ENCODE measurements at places on chromosomes 2 and 18.

GRCh38 chr18:23433360-23433759 is 19.7 kb upstream of the RIOK3 start:
- DNase-seq: no peak

GRCh38 chr2:183033951-183034350 is 4.3 kb downstream of the NCKAP1 start:
- no peak for DNase-seq

DNA sequence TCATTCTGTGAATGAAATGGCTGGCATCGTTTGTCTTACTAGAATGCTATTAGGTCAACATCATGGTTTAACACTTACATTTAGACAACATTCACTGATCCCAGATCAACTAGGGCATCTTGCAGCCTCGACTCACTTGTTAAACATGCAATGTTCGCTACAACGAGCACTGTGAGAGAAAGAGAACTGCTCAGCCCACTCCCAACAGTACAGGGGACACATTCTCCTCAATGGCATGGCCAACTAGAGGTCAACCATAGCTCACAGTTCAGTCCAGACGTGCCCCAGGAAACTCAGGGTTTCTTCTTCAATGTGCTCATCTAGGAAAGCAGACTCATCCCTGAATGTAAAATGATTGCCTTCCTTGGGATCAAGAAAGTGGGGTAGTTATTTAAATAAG is 5.9 kb downstream of the WIPF1 start:
- no peak for DNase-seq

DNA sequence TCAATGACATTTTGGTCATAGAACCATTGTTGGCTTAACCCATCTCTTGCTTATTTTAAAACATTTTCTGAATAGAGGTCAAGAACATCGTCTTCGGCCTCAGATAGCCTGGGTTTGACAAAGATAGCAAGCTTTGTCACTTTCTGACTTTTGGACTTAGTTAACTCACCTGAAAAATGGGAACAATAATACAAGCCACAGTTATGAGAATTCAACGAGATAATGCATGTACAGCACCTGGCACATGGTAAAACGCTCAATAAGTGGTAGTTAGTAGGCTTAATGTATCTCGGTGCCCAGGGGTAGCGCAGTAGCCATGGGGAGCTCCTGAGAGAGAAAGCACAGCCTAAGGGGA is 446 bp upstream of the COPS7B start:
- DNase-seq: no peak

- DNase-seq: no peak
These were observed 376.6 kb downstream of the PTH2R start for GRCh38 chr2:208783184-208783583.

GRCh38 chr2:48527226-48527885 is 2.6 kb upstream of the STON1 start:
- DNase-seq: no peak

GRCh38 chr2:221791844-221792243 is 219.7 kb upstream of the EPHA4 start:
- no peak for DNase-seq

DNA sequence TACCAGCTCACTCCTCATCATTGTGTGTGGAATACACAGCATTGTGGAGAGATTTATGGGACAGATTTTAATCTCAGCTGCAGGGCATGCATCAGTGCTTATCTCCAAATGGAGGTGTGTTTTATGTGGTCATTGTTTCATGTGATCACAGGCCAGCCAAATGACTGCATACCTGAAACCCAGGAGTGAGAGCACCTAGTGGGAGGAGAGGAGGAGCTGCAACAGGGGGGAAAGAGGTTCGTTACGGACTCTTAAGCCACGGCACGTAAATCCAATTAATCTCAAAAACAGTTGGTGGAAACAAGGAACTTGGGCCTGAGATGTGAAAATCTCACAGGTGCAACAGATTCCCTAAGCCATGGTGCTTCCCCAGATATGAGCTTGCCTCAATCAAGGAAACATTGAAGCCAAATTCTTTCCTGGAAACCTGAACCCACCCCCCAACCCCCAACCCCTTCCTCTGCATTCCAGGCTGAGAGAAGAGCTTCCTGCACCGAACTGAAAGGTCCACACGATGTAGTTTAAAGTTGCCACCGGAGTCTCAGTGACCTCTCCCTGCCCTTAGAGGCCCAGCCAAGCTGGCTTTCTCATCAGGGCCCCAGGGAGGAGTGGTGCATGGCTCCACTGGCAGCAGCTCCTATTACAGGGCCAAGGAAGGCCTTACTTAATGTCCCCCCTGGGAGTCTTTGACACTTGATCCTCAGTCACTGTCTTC is 167.4 kb downstream of the C1D start:
- no peak for DNase-seq

DNA sequence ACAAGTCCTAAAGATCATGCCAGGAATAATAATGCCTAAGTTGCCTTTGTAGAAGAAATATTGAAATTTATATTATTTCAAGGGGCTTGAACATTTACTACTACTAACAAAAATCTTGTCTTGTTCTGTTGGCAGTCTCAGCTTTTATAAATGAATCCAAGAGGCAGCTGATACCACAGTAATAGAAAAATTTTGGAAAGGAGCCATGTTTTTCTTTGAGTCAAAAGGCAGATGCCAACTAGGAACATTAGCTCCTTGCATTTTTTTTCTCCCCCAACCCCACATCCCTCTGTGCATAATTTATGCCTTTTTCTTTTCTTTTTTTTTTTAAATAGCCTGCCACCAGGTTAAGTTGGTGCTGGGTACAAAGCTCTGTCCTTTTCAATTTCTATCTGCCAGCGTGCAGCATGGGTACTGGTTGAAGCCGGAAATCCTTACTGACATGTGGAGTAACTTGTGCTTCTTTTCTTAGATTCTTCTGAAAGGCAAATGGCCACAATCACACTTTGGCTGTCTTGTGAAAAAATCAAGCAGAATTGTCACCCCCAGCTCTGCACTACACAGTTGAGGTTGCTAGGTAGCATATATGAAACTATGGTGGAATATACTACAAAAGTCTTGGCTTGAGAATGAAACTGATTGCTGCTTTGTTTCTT is 98.8 kb downstream of the RHBDD1 start:
- DNase-seq: no peak
